Lung (tissue), 17 donors: ENCODE measurements at places on chromosomes 7 and 10. TPM values are rescaled to one million over a fixed set of nuclear protein-coding genes. Genes with fewer than 3 reads are reported as not detected.
A peak's percentile ranks its signal among the peaks of the same experiment; 100 is the strongest.

Gene RBP3
- total RNA-seq, result not detected

Gene PTPN20
- 2.5 TPM for total RNA-seq

Gene GPRIN2
- total RNA-seq, result 36.5 TPM

DNA sequence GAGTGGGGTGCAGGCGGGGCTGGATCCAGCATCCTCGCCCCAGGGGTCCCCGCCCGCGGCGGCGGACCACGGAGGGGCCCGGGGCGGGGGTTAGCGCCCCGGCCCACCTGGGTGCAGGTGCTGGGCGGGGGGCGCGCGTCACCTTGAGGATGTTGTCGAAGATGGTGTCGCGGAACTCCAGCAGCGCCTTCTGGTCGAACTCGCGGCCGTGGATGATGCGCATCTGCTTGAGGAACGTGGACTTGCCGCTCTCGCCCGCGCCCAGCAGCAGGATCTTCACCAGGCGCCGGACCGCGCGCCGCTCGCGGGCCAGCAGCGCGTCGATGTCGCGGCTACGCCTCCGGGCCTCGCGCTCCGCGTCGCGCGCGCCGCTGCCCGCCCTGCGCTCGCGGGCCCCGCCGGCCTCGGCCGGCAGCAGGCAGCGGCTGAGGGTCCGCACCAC is 376 bp downstream of the GNA12 start:
- no peaks in the 10 kb centered on the region for H3K27me3 ChIP-seq
- H3K4me1 ChIP-seq, result peaks cover 14% of the 10 kb centered on the region
- DNase-seq, result peak; percentile 53
- H3K4me3 ChIP-seq, result peak overlapping the region; percentile 76

DNA sequence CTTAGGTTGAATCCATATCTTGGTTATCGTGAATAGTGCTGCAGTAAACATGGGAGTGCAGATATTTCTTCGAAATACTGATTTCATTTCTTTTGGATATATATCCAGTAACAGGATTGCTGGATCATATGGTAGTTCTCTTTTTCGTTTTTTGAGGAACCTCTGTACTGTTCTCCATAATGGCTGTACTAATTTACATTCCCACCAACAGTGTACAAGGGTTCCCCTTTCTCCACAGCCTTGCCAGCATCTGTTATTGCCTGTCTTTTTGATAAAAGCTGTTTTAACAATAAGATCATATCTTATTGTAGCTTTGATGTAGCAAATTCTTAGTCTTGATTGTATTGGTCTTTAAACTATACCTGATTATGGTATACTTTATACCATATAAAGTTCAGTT is 45.3 kb downstream of the ZNRF2 start:
- H3K36me3 ChIP-seq, result no peaks in the 10 kb centered on the region
- no peak for DNase-seq
- no peaks in the 10 kb centered on the region for H3K4me1 ChIP-seq
- no peaks in the 10 kb centered on the region for H3K27me3 ChIP-seq
- no peak overlapping the region for H3K27ac ChIP-seq
- H3K4me3 ChIP-seq, result no peak overlapping the region

DNA sequence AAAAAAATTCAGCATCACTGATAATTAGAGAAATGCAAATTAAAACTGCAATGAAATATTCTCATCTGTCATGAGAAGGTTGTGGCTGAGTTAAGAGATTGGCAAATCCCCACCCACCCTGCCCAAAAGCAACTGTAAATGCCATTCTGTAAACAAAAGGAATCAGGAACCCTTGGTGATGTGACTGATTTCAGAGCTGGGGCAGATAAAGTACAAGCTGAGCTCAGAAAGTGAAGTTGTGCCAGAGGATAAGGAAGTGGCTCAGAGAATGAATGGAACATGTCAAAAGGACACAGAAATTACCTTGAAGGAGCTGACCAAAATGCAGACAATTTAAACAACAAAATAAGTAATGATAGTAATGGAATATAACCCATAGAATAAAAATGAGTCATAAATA is 32.7 kb upstream of the ARMS2 start:
- H3K4me1 ChIP-seq, result no peaks in the 10 kb centered on the region
- H3K27ac ChIP-seq, result no peak overlapping the region
- DNase-seq, result no peak
- H3K4me3 ChIP-seq, result no peak overlapping the region
- peaks cover 9% of the 10 kb centered on the region for H3K36me3 ChIP-seq
- no peaks in the 10 kb centered on the region for H3K27me3 ChIP-seq

GRCh38 chr10:62390497-62391176 is 16.5 kb downstream of the ZNF365 start:
- H3K27ac ChIP-seq, result no peak overlapping the region
- no peaks in the 10 kb centered on the region for H3K36me3 ChIP-seq
- DNase-seq, result no peak

DNA sequence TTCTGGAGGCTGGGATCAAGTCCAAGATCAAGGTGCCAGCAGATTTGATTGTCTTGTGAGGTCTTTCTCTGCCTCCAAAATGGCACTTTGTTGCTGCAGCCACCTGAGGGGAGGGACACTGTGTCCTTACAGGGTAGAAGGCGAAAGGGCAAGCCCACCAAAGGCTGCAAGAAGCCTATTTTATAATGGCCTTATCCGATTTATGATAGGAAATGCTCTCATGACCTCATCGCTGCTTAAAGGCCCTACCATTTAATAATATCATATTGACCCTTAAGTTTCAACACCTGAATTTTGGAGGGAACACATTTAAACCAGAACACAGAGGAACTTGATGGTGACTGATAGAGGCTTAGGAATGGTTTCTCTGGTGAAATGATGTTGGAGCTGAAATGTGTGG is 296.5 kb downstream of the TWIST1 start:
- no peaks in the 10 kb centered on the region for H3K4me1 ChIP-seq
- H3K27me3 ChIP-seq, result no peaks in the 10 kb centered on the region
- H3K4me3 ChIP-seq, result no peak overlapping the region
- no peaks in the 10 kb centered on the region for H3K36me3 ChIP-seq
- H3K27ac ChIP-seq, result no peak overlapping the region
